ENCODE measurements at places on chromosomes 11 and 22.

GRCh38 chr11:66077927-66078326, 7.9 kb downstream of the PACS1 start:
- DNase-seq: no peak

DNA sequence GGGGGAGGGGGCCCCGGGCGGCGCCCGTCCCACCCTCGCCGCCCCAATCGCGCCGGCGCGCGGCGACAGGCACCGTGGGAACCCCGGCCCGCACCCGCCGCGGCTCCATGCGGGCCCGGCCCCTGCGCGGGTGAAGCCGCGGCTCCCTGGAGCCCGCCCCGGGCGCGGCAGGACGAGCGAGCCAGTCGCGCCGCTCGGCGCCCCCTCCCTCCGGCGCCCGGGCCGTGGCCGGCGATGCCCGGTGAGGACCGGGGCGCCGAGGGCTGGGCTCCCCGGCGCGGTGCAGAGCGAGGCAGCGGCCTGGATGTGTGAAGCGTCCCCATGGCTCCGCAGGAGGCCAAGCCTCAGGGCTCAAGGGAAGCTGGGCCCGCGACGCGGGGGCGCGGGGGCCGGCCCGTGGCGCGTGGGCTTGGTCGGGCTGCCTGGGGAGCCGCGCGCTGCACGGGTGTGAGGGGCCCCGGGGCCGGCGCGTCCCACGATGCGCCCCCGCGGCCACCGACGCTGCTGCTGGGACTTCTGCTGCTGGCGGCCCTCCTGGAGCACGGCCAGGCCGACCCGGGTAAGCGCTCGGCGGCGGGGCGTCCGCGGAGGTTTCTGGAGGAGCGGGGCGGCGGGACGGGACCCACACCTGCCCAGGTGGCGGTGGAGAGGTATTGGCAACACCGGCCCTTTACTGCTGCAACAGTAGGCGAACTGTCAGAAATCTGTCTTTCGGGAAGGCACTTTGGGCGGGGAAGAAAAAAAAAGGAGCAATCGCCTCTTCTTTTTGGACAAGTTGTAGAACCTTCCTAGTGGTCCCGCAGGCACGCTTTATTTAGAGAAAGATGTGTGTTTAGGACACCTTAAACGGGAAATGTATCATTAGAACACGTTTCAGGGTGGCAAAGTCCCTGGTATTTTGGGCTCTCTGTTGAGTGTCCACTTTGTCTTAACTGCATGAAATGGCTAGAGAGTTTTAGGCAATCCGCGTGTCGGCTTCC, 119.4 kb downstream of the HIPK3 start:
- DNase-seq: no peak

DNA sequence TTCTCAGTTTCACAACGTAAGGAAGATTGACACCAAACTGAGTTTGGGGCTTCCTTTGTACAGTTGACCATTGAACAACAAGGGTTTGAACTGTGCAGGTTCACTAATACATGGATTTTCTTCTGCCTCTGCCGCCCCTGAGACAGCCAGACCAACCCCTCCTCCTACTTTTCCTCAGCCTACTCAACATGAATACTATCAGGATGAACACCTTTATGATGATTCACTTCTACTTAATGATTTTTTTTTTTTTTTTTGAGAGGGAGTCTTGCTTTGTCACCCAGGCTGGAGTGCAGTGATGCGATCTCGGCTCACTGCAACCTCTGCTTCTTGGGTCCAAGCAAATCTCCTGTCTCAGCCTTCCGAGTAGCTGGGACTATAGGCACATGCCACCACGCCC, 14.6 kb downstream of the RBM4 start:
- no peak for DNase-seq

GRCh38 chr22:40512426-40513136, 123.9 kb downstream of the MRTFA start:
- DNase-seq: no peak

Measured in NCI-H2029 treated with DMSO at 0.1 percent for 48 hours (cell line).